ENCODE measurements at places on chromosomes 7 and 10. TPM values are rescaled to one million over a fixed set of nuclear protein-coding genes. Genes with fewer than 3 reads are reported as not detected.

Gene DIP2C
- 22.1 TPM for polyA plus RNA-seq

Gene SFTPA1
- not detected for polyA plus RNA-seq

Gene PRSS37
- polyA plus RNA-seq = 0.19 TPM

Gene LRRN3
- 7.2 TPM for polyA plus RNA-seq

Gene SAP25
- 2.7 TPM for polyA plus RNA-seq

Gene LRWD1
- 23.8 TPM for polyA plus RNA-seq

Data from right renal pelvis (tissue), 4 donors.